T-helper 2 cell treated with Interferon-gamma antibody and Interleukin-4, amounts not matched to agents 5 μg/mL and 100 μg/mL, for 36 hours (primary cell): ENCODE measurements at places on chromosomes 16 and 17.

- H3K4me3 ChIP-seq = no peak within 1 kb of the TSS
- H3K27ac ChIP-seq = no peak within 1 kb of the TSS
- H3K27me3 ChIP-seq = peaks cover 3% of the 10 kb centered on the region
- H3K4me1 ChIP-seq = peaks cover 11% of the 10 kb centered on the region
Observed at GRCh38 chr17:74367206-74367605, at the start of gene GPR142. TSS of gene GPR142 (plus strand) at chr17:74367506. CDS start at chr17:74369541, 2,035 bp downstream.

GRCh38 chr17:3965118-3965800 lies 1.0 kb upstream of the ATP2A3 start:
- H3K4me1 ChIP-seq = peaks cover 39% of the 10 kb centered on the region
- no peaks in the 10 kb centered on the region for H3K27me3 ChIP-seq
- peak; percentile 71 for DNase-seq
- H3K36me3 ChIP-seq = peaks cover 21% of the 10 kb centered on the region
- peak overlapping the region; percentile 93 for H3K4me3 ChIP-seq

GRCh38 chr16:27318392-27319256 lies 4.8 kb downstream of the IL4R start:
- no peaks in the 10 kb centered on the region for H3K27me3 ChIP-seq
- H3K4me3 ChIP-seq = peak overlapping the region; percentile 98
- peaks cover 56% of the 10 kb centered on the region for H3K4me1 ChIP-seq
- peak; percentile 75 for DNase-seq
- H3K27ac ChIP-seq = peak overlapping the region; percentile 97

DNA sequence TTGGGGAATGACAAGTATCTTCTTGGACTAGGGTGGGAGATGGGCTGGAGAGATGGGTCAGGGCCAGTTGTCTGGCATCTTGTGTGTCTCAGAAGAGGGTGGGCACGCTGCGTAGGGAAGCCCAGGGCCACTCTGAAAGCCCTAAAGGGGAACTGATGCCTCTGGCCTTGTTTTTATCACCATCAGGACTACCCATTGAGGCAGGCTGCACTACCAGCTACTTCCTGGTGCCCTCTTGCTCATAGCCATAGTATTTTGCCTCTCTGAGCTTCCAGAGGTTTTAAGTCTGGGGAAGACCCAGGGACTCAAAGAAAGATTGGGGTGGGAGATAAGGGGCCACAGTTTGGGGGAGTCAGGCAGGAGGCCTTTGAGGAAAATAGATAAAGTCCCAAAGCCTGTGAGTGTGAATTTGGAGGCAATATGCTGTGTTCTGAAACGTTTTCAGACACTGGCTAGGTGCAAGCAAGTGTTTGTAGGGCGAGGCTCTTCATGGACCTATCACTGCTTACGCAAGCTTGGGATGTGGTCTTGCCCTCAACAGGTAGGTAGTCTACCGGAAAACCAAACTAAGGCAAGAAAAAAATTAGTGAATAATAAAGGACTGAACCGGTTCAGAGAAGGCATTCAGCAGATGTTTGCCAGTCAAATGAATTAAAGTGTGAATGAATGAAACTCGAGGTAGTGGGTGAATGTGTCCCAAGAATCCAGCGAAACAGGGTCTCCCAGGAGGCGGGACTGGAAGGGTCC lies 688 bp upstream of the ITGB3 start:
- H3K4me1 ChIP-seq = peaks cover 22% of the 10 kb centered on the region
- peak overlapping the region; percentile 73 for H3K4me3 ChIP-seq
- peaks cover 70% of the 10 kb centered on the region for H3K27me3 ChIP-seq
- H3K27ac ChIP-seq = no peak overlapping the region
- no peak for DNase-seq

GRCh38 chr16:73232555-73233328 lies 184.8 kb upstream of the ZFHX3 start:
- DNase-seq = no peak
- H3K4me1 ChIP-seq = no peaks in the 10 kb centered on the region
- no peak overlapping the region for H3K27ac ChIP-seq
- H3K27me3 ChIP-seq = no peaks in the 10 kb centered on the region
- no peak overlapping the region for H3K4me3 ChIP-seq
- no peaks in the 10 kb centered on the region for H3K36me3 ChIP-seq

- no peaks in the 10 kb centered on the region for H3K27me3 ChIP-seq
- no peak overlapping the region for H3K4me3 ChIP-seq
- no peak overlapping the region for H3K27ac ChIP-seq
- peaks cover 35% of the 10 kb centered on the region for H3K4me1 ChIP-seq
Observed at GRCh38 chr16:337437-337836, 15.1 kb downstream of the AXIN1 start.

GRCh38 chr16:73170612-73171038 lies 122.7 kb upstream of the ZFHX3 start:
- H3K36me3 ChIP-seq = no peaks in the 10 kb centered on the region
- H3K27me3 ChIP-seq = no peaks in the 10 kb centered on the region
- H3K4me3 ChIP-seq = no peak overlapping the region
- DNase-seq = no peak
- H3K4me1 ChIP-seq = no peaks in the 10 kb centered on the region

DNA sequence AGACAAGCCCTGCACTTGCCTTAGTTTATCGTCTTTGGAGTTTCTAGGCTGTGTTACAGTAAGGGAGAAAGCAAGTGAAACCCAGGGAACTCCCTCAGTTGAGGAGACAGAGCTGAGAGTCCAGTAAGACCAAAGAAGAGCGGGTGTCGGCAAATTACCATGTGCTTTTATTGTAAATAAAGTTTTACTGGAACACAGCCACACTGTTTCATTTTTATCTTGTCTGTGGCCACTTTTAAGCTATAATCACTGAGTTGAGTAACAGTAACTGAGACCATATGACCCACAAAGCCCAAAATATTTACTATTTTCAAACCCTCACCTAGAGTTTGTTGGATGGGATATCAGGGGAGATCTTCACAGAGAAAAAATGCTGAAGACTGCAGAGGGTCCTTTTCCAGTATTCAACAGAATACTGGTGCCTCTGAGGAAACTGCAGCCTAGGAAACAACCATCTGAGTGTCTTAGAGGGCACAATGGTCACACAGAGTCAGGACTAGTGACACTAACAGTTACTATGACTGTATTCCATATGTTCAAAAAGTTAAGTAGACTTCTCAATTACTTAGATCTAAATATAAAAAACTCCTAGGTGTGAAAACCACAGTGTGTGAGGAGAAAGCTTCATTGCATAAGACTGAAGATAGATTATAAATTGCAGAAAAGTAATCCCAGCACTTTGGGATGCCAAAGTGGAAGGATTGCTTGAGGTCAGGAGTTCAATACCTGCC lies 351.1 kb upstream of the TBX2 start:
- no peaks in the 10 kb centered on the region for H3K36me3 ChIP-seq
- no peak overlapping the region for H3K4me3 ChIP-seq
- no peak for DNase-seq
- no peaks in the 10 kb centered on the region for H3K27me3 ChIP-seq
- H3K27ac ChIP-seq = no peak overlapping the region
- H3K4me1 ChIP-seq = peaks cover 10% of the 10 kb centered on the region

DNA sequence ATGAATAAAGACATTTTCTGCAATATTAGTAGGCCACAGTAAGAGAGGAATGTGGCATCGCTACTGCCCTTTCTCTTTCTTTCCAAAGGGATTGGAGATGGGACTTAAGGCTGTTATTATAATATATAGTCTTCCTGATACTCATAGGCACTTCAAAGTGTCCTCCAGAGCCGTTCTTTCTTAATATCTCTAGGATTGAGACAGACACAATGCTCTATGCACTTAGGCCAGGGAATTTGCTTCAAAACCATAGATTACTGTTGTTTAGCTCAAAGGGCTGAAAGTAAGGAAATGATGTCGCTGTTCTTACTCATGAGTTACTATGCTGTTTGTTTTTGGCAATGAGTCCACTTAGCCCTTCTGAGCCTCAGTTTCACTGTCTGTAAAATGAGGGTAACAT lies 590.5 kb downstream of the CDH11 start:
- H3K36me3 ChIP-seq = no peaks in the 10 kb centered on the region
- H3K27me3 ChIP-seq = no peaks in the 10 kb centered on the region
- DNase-seq = no peak
- no peak overlapping the region for H3K4me3 ChIP-seq

- peaks cover 2% of the 10 kb centered on the region for H3K36me3 ChIP-seq
- H3K27ac ChIP-seq = no peak overlapping the region
- H3K4me3 ChIP-seq = no peak overlapping the region
- no peak for DNase-seq
Observed at GRCh38 chr17:54919425-54919824, 18.8 kb downstream of the TOM1L1 start.

GRCh38 chr17:33192951-33193911 lies 99.9 kb downstream of the ASIC2 start:
- no peak overlapping the region for H3K4me3 ChIP-seq
- DNase-seq = no peak
- H3K27me3 ChIP-seq = peaks cover 23% of the 10 kb centered on the region
- no peaks in the 10 kb centered on the region for H3K36me3 ChIP-seq

DNA sequence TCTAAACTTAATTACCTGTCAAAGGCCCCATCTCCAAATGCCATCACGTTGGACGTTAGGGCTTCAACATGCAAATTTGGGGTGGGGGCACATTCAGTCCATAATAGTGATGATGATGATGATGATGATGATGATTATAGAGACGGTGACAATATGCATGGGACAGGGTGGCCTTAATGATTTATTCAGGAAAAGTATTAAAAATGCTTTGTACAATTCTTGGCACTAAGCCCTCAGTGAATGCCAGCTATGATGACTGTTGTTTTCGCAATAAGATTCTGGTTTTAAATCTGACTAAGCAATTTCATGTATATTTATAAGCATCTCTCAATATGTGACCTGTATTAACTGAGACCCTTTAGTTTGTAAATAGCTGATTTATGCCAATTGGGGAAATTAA lies 106.3 kb downstream of the C16orf95 start:
- H3K4me1 ChIP-seq = no peaks in the 10 kb centered on the region
- no peaks in the 10 kb centered on the region for H3K36me3 ChIP-seq
- DNase-seq = no peak

- H3K4me1 ChIP-seq = peaks cover 2% of the 10 kb centered on the region
- DNase-seq = no peak
- H3K27ac ChIP-seq = no peak overlapping the region
Observed at GRCh38 chr16:85421338-85422195, 191.6 kb upstream of the GSE1 start.

DNA sequence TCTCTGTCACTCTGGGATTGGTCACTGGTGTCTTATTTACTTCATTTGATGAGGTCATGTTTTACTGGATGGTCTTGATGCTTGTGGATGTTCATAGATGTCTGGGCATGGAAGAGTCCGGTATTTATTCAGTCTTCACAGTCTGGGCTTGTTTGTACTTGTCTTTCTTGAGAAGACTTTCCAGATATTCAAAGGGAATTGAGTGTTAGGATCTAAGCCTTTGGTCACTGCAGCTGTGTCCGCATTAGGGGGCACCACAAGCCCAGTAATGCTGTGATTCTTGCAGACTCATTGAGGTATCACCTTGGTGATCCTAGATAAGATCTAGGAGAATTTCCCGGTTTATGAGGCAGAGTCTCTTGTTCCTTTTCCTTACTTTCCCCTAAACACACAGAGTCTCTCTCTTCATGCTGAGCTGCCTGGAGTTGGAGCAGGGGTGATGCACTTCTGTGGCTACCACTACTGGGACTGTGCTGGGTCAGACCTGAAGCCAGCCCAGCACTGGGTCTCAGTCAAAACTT lies 214.7 kb downstream of the SPECC1 start:
- peaks cover 19% of the 10 kb centered on the region for H3K27me3 ChIP-seq
- H3K4me1 ChIP-seq = peaks cover 17% of the 10 kb centered on the region
- no peak overlapping the region for H3K4me3 ChIP-seq
- H3K36me3 ChIP-seq = no peaks in the 10 kb centered on the region

- no peaks in the 10 kb centered on the region for H3K36me3 ChIP-seq
- H3K4me3 ChIP-seq = no peak within 1 kb of the TSS
- peaks cover 75% of the 10 kb centered on the region for H3K27me3 ChIP-seq
- H3K4me1 ChIP-seq = no peaks in the 10 kb centered on the region
- DNase-seq = no peak
- no peak within 1 kb of the TSS for H3K27ac ChIP-seq
Observed at GRCh38 chr17:50634224-50634914, at the start of gene ABCC3. TSS of gene ABCC3 (plus strand) at chr17:50634881. CDS start at chr17:50634937, 56 bp downstream.

- peaks cover 11% of the 10 kb centered on the region for H3K27me3 ChIP-seq
- H3K27ac ChIP-seq = peak overlapping the region; percentile 80
- H3K4me1 ChIP-seq = peaks cover 15% of the 10 kb centered on the region
- H3K4me3 ChIP-seq = peak overlapping the region; percentile 45
- no peaks in the 10 kb centered on the region for H3K36me3 ChIP-seq
Observed at GRCh38 chr17:64269687-64270649, 6.9 kb upstream of the TEX2 start.

DNA sequence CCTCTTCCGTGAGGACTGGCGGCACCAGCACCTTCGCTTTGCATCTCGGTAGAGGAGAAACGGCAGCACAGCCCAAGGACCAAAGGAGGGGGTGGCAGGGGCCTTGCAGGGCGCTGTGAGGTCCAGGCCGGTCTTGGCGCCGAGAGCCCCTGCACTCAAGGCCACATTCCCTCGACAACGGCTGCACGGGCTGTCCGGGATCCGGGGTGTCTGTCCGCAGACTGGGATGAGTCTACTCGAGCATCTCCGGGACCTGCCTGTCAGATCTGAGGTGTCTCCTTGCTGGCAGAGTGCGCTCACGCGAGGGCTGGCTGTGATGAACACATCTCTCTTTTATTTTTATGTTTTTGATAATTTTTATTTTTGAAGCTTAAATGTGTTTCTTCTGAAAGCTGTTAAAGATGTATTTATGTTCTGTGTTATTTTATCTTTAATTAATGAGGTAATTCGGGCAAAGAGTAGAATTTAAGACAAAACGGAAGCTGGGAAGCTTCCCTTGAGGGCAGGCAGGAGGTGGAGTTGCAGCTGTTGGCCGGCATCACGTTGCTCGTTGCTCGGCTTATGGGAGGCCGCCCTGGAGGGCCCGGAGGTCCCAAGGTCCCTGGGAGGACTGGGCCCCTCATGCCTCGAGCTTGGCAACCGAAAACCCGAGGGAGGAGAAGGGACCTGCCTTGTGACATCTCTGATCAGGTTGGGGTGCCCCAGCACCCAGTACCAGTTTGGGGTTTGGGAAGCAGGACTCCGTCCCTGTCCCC lies 4.3 kb downstream of the SOX8 start:
- no peak overlapping the region for H3K4me3 ChIP-seq
- no peaks in the 10 kb centered on the region for H3K36me3 ChIP-seq
- no peak overlapping the region for H3K27ac ChIP-seq

DNA sequence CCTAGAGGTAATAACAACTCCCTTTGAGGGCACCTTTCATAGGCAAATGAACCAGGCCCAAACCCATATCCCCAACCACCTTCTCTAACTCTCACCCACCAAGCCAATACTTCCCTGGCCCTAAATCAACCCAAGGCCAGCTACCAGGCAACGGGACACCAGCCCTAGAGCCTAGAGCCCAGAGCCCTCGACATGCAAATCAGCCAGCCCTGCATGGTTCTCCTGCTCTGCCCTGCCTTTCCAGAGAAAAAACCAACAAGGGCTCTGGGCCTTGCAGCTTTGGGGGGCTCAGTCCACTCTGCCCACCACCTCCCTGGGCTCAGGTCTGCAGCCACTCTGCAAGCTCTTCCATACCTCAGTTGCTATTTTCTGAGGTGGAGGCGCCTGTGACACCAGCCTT lies 55.0 kb downstream of the PITPNM3 start:
- no peak overlapping the region for H3K4me3 ChIP-seq
- DNase-seq = no peak
- no peak overlapping the region for H3K27ac ChIP-seq
